HTR-8/SVneo (cell line): ENCODE measurements at places on chromosomes 6 and 20.

GRCh38 chr6:70456735-70457134, 43.4 kb downstream of the FAM135A start:
- no peak for DNase-seq

DNA sequence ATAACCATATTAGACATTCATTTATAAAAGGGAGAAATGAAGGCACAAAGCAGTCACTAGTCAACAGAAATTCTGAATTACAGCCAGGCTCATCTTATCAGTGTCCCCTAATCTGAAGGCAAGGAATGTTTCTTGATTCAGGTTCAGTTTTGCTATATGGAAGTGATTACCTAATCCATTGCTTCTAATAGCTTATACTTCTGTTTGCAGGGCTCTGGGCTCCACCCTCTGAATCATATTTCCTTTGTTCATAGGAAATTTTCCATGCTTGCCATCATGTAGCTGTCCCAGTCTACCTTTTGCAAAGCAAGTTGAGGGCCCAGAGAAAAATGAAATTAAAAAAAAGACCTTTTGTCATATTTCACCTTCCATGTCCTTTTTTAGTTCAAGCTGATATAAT, 96.0 kb downstream of the LCA5 start:
- no peak for DNase-seq

GRCh38 chr6:36443471-36444428, 950 bp downstream of the KCTD20 start:
- DNase-seq = no peak

DNA sequence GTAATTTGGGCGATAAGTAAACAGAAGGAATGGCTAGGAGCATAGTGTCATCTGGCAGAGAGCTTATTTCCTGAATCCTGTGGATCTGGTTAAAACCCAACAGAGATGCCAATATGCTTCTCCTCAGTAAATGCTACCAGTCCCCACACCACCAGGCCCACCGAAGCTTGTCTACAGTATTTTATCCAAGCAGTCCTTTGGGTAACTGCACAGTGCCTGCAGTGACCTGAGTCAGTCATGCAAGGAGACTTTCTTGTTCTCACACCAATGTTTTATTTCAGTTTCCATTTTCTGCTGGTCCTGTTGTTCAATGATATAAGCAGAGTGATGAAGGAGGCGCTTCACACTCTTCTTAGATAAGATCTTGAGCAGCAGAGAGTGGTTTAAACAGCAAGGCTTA, 326.3 kb downstream of the RIMS1 start:
- DNase-seq = no peak

DNA sequence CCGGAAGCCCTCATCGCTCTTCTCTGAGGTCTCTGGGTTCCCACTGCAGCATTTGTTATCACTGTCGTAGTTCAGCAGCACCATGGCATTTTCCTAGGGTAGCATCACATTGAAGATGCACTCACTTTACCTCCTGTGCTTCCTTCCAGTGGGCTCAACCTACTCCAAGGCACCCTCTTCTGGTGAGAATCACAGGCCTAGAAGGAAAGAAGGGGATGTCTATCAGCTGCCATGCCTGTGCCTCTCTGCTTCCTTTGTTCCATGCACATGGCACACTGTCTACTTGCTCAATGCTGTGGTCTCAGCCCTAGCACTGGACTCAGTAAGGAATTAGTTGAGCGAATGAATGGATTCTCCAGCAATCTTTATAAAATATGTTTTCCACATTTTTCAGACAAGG, 22.6 kb downstream of the CST4 start:
- no peak for DNase-seq

DNA sequence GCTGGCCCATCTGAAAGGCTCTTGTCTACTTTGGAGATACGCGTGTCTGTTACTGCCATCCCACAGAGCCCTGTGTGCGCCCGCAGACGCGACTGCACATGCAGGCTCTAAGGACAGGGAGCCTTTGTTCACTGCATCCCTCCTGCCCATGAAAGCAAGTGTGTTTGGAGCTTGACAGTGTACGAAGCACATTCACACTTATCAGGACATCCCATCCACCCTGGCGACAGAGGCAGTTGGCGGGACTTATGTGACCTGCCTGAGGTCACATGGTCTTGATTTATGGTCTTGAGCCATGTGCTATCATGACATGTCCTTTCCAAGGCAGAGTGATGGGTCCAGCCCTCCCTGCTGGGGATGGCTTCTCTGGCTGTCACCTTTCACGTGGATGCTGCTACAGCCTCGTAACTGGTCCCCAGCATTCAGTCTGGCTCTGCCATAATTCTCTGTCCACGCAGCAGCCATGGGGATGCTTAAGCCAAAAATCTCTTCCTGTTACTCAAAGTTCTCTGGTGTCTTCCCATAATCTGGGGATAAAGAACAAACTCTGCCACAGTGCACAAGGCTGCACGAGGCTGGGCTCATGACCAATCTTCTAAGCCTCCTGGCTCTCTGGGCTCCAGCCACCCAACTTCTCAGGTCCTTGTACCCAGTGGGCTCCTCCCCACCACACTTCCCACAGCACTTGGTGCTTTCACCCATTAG, 36.3 kb upstream of the FAM83D start:
- DNase-seq = no peak
